ENCODE measurements at places on chromosomes 1 and 21. TPM values are rescaled to one million over a fixed set of nuclear protein-coding genes. Genes with fewer than 3 reads are reported as not detected.

Gene OPRD1
- total RNA-seq: not detected

Gene HSPA13
- 19.8 TPM for total RNA-seq

Gene UBE2G2
- total RNA-seq: 73.4 TPM

Gene BARHL2
- total RNA-seq: not detected

Gene OR2AK2
- total RNA-seq: not detected

Gene UCK2
- total RNA-seq: 26.6 TPM

Gene FCMR
- 1.3 TPM for total RNA-seq

Gene HCRTR1
- 0.52 TPM for total RNA-seq

Gene C1orf94
- not detected for total RNA-seq

GRCh38 chr21:45769896-45770295, 126.4 kb downstream of the PCBP3 start:
- DNase-seq: peak; percentile 51

- no peak for DNase-seq
These were observed 123.6 kb upstream of the KCNJ6 start for GRCh38 chr21:38039841-38040240.

GRCh38 chr1:160081261-160081936, at the start of gene KCNJ9:
TSS of gene KCNJ9 (plus strand) at chr1:160081538. CDS start at chr1:160084031, 2,493 bp downstream.
- no peak for DNase-seq

DNA sequence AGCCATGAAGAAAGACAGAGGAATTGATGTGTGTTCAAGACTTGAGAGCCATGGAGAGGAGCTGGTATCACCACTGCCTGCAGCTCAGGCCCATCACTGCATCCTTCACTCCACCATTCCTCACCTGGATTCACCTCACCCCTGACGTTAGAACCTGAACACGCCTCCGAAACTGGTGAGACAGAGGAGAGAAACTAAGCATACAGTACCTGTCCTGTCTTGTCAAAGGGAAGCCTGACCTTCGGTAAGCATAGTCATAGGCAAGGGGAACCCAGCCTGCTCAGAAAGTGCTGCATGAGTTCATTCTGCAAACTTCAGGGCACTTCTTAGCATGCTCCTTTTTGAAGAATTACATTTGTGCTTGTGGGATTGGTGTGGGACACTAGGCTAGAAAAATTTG, 425.8 kb downstream of the DSCAM start:
- DNase-seq: no peak

DNA sequence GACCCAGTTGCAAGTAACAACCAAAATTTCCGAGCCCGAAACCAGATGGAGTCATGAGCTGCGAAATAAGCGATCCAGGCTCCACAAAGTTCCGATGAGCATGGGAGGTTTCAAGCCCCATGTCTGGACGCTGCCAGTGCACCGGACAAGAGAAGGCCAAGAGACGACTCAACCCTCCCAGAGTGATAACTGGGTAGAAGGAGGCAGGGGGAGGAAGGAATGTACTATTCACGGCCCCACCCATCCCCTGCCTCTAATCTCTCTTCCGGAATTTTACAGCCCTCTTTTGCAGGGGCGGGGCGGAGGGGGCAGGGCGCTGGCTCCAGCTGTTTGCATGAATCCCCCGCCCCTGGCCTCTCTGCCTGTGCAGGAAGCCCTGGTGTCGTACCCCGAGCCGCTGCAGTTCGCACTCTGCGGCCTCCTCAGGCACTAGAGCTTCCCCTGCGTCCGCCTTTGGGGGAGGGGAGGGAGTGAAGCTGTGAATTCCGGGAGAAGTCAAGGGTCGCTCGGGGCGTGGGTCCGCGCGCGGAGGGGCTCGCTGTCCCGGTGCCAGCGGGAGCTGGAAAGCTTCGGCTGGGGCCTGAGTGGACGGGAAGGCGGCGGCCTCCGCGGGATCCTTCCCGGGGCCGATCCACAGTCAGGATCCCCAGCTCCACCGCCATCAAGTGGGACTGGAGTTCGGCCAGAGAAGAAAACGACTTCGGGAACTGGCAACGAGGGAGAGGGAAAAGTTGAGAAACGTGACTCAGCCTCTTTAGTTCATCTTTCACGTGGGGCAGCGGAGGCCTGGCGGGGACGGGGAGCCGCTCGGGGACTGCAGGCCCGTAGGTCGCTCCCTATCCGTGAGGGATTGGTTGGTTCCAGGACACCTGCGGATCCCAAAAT, 6.3 kb upstream of the PTP4A2 start:
- peak; percentile 94 for DNase-seq

GRCh38 chr1:169739980-169740379, 6.1 kb upstream of the SELE start:
- DNase-seq: no peak

DNA sequence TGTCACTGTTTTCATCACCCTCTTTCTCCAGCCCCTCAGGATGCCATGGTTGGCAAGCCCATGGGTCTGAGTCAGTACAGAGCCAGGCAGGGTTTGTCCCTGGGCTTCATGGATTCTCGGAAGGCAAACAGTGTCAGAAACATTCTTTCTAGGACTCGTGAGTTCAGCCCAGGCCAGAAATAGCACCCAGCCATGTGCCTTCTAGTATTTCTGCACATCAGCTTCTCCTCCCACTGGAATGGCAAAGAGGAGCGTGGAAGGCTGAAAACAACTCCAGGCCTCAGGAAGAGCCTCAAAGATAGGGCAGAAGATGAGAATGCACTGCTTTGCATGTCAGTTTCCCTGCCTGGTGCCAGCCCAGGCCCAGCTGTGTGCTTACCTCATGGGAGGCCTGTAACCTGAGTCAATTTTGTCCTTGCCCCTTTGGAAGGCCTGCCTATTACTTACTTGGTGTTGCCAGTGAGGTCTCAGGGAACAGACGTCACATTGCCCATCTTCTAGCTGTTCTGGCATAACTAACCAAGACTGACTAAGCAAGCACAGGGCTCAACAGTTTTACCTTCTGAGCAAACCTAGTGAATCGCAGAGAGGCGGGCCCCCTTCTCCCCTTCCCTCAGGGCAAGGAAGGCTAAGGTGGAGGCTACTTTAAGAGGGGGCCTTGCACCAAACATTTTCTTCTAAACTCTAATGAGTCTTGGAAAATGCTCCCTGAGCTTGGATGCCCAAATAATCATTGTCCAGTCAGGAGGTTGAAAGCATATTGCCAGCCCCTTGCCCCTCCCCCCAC, 42.4 kb downstream of the GLUL start:
- DNase-seq: peak; percentile 87

DNA sequence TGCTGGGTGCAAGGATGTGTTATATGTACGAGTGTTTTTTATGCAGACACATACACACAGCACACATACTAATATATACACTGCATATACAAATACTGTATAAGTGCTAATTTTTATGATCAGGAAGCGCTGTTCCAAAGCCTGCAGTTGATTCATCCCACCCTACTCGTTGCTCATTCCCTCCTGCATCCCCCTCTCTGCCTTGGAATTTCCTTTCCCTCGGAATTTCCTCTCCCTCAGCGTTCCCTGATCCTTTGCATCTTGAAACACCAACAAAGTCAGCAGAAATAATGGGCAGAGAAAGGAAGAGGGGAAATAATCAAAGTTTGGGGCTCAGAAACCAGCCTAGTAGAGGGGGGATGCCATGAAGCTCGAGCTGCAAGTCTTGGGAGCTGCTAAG, 98.9 kb downstream of the CSMD2 start:
- DNase-seq: no peak

- DNase-seq: no peak
These were observed 11.4 kb upstream of the TSNAX start for GRCh38 chr1:231517076-231517475.

DNA sequence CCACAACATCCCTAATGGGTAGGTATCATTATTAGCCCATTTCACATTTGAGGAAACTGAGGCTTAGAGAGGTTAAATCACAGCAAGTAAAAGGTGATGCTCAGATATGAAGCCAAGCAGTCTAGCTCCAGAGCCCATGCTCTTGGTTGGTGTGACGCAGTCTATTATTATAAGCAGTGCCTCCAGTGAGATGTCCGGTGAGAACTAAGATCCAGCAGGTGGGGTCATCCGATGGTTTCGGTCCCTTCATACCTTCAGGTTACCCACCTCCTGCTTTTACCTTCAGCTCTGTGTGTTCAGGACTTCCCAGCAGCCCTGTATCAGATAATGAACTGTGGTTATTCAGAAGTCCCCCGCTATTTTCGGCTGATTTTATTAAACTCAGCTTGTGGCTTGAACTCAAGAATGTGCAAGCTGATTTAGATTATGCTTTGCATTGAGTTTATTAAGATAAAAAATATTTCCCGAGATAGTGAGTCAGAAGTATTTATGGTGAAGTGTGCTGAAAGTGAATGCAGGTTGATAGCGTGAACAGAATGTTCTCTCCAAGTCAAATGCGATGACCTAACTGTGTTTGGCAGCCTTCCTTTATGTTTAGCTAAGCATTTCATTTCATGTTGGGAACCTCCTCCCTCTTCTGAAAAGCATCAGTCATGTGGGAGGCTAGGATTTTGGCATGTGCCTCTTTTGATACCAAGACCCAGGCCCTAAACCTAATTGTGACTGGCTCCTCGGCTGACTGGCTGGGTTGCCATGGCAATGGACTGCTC, 160.9 kb upstream of the UBE2U start:
- DNase-seq: peak; percentile 34

DNA sequence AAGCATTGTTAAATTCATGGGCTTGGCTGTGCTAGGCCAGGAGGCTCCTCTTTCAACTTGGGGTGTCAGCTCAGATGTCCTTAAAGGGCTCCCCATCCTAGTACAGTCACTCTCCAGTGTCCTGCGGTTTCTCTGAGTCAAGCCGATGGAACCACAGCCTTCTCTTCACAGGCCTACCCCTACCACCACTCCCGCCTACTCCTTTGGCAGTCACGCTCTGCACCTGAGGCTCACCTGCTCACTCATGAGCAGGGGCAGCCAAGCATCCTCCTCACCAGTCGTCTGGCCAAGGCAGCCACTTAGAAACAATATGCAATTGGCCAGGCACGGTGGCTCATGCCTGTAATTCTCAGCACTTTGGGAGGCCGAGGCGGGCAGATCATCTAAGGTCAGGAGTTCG, 3.6 kb downstream of the ACOT7 start:
- DNase-seq: no peak

DNA sequence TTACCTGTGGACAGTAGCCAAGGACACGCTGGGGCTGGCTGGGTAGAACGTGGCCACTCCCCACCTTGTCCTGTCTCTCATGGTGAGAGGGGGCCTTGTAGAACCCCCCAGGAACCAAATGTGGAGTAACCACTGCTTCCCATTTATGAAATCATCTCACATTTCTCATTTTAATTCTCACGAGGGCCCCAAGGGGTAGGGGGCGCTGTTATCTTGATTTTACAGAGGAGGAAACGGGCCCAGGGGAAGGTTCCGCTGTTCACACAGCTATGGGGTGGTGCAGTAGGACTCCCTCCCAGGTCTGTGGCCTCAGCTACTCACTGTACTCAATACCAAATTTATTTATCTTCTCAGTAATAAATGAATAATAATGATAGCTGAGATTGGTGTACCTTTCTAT, 5.5 kb downstream of the SMPDL3B start:
- DNase-seq: peak; percentile 63

GRCh38 chr1:16215882-16216753, 3.7 kb upstream of the ARHGEF19 start:
- peak; percentile 93 for DNase-seq

GRCh38 chr1:222889440-222889839, 74.6 kb downstream of the DISP1 start:
- DNase-seq: no peak

- no peak for DNase-seq
These were observed 94.7 kb upstream of the WNT4 start for GRCh38 chr1:22237433-22238093.

GRCh38 chr1:198040880-198041279, 115.9 kb upstream of the NEK7 start:
- DNase-seq: no peak

DNA sequence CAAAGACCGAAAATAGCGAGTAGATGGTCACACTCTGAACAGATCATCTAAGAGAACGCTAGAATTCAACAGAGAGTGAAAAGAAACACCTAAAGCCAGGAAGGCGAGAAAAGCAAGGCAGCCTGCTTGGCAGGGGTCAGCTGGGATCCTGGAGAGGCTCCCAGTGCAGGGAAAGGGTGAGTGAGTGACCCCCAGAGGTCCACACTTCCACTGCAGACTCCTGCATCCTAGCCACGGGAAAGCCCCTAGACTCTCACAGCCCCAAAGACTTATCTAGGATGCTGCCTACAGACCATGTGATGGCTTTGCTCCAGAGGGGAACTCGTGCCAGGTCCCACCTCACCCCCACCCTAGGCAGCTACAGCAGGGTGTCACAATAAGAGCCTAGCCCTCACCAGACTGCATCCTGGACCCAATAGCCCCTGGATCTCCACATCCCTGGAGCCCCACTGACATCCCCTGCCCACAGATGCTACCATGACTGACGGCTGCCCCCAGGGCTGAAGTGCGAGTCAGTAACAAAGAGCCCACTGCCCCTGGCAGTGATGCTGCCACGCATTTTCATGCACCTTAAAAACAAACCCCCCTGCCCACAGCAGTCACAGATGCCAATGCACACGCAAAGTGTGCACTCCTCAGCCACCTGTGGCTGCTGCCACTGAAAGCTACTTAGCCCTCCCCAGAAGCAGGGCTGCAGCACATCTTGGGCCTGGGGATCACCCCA, 62.2 kb downstream of the PSMG1 start:
- no peak for DNase-seq

Measured in heart left ventricle (tissue), 16 donors.